Suppressor macrophage treated with lipopolysaccharide for 1 hour (primary cell): ENCODE measurements at places on chromosomes 3 and 15.
A peak's percentile ranks its signal among the peaks of the same experiment; 100 is the strongest.

- DNase-seq, result no peak
Measured at GRCh38 chr3:116966649-116967048, 257.1 kb downstream of the TUSC7 start.

DNA sequence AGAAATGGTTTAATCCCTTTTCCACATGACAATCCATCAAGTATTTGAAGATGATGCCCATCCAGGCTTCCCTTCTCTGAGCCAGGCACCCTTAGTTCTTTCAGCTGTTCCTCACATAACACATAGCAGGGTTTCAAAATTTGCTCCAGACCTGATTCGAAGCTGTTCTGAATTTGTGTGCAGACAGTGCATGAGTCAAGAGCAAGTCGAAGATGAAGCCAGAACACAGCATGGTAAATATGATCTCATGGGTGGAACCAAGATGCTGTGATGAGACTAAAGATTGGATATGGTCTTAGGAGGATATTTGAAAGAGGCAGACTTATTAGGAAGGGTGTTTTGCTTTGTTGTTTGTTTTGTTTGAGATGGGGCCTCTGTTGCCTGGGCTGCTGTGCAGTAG is 32.6 kb upstream of the PDE8A start:
- peak; percentile 23 for DNase-seq

- no peak for DNase-seq
Measured at GRCh38 chr15:80595396-80595795, 99.7 kb upstream of the ABHD17C start.

DNA sequence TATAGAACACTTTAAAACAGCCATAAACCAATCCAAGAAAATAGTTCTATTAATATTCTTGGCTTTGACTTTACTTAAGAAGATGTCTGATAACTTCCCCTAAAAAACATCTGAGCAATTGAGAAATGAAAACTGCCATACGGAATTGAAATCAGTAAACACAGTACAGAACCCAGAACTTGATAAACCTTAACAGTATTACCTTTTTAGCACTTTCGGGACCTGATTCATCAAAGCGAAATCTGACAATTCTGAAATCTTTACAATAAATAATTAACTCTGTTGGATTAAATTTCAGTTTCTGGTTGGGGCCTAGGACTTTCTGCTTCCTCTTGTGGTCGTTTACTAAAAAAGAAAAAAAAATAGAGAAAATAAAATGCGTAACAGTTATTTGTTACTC is 17.3 kb downstream of the MTMR10 start:
- peak; percentile 14 for DNase-seq

GRCh38 chr15:67468416-67468815 is 52.5 kb upstream of the C15orf61 start:
- DNase-seq, result no peak

DNA sequence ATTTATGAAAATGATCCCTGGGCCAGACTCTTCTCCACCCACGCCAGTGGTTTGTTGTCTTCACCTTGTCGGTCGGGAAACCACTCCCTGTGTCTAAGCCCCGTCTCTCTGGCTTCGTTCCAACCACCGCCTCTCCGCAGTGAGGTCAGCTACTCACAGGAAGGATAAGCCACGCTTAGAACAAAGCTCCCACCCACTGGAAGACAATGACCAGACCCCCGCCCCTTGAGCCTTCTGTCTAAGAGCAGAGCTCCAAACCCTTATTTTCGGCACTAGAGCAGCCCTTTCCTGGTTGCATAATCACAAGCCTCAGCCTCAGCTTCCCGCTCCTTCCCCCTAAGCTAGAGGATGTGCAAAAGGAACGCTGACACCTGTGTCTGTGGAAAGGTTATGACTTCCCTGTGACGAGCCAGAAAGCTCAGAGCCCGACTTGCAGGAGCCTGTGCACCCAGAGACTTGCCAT is 114.9 kb upstream of the MEF2A start:
- DNase-seq, result peak; percentile 69

DNA sequence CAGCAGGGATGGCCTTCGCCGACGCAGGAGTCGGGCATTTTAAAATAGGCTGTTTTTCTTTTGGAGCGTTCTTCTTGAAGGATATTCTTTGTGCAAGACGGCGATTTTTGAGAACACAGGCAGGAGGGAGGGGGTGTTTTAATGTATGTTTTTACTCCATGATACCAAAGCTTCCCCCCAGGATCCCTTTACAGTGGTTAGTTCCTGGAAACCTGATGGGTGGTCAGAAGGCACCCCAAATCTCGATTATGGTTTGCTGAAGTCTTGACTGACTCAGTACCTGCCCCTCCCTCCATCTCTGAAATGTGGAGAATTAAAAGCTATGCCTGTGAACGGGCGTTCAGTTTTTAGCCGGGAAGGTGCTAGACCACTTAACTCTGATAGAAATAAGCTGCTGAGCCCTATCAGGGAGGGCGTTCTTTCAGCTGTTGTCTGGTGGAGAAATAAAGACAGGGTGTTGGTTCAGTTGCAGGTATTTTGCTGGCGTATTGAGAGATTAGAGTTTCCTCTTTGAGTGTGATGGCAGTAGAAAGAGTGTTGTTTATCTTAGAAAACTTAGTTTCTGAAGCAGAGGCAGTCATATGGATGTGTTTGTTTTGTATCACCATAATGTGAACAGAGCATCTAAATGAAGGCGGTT is 3.4 kb downstream of the IGF1R start:
- DNase-seq, result no peak

DNA sequence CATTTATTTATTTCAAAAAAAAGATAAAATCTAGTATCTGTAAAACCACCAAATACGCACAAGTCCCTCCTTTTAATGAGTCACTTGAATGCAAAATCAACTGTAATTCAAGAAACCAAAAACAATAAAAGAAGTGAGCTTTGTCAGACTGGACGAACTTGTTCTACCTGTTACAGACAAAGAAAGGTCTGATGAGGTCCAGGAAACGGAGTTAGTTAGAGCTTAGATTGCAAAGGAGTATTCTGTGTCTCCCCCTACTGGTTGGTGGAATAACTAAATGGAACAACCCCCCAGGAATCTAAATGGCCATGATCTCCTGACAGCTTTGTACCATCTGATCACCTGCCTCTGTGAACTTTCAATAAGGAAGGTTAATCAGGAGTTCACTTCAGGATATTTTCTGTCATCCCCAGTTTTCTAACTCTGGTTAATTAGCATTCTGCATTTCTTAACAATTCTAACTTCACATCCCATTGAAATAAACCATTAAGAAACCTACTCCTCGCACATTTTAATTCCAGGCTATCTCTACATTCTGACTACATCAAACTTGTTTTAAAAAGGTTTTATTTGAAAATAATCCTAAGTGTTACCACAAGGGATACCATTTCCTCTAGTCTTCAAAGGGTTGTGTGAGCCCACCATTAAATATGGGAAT is 333.0 kb upstream of the SATB1 start:
- DNase-seq, result peak; percentile 83

- DNase-seq, result no peak
Measured at GRCh38 chr3:25151281-25151902, 276.7 kb upstream of the RARB start.

GRCh38 chr3:72185549-72186399 is 400.8 kb upstream of the PROK2 start:
- peak; percentile 75 for DNase-seq

DNA sequence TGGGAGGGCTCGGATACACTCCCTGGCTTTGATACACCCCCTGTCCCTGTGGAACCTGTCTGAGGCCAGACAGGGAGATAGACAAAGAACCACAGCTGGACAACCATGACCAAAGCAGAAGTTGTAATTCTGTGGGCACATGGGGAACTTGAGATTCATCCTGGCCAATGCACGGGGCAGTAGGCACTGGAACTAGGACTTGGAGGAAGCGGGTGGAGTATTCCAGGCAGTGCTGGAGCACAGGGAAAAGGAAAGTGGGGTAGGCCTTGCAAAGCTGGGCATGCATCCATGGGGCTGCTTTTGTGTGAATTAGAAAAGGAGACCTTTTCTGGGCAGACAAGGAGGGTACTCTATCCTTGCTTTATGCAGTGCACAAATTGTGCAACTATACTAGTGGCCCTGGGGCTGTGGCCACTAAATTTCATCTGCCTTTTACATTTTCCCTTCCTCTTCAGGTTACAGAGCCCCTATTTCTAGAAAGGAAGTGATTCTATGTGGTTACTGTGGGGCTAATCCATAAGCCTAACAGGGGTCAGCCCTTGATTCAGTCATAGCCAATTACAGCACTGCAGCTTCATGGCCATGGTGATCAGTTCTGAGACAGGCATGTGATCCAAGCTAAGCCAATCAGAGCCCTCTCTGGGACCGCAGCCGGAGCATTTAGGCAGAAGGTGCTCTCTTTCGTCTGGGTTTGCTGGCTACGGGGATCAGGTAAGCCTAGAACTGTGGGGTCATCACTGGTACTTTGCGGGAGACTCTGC is 21.0 kb downstream of the CRABP1 start:
- DNase-seq, result peak; percentile 61

DNA sequence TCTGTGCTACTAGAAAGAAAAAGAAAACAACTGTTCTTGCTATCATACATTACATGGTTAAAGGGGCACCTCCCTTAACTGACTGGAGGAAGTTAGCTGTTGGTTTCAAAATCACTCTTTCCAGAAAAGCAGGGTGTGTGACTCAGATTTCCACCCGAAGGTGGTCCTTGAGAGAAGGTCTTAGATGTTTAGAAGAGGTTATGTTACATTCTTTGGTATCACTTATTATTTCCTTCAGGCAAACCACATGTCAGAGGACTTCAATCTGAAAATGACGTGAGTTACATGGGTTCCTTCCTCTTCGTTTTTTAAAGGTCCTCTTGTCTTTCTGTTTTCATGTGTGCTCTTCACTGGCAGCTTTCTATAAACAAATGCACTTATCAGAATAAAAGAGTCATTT is 307.9 kb upstream of the CBLB start:
- DNase-seq, result peak; percentile 18

GRCh38 chr3:11634081-11634635 is 9.6 kb downstream of the VGLL4 start:
- no peak for DNase-seq

DNA sequence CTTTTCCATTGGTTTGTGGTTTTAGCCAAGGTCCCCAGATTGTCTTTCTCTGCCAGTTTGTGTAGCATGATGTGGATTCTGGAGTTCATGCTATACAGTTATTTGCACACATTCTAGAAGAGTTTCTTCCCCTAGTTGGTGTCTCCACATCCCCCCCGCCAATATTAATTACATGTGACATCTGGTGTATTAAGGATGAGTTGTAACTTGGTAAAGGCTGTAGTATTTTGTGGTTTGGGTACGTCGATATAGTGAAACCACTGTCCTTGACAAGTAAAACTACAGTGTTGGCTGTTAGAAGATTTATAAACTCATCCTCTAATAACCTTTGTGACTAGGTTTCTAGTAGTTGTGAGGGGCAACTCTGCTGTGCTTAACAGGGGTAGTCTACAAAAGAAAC is 23.7 kb upstream of the P4HTM start:
- DNase-seq, result no peak

DNA sequence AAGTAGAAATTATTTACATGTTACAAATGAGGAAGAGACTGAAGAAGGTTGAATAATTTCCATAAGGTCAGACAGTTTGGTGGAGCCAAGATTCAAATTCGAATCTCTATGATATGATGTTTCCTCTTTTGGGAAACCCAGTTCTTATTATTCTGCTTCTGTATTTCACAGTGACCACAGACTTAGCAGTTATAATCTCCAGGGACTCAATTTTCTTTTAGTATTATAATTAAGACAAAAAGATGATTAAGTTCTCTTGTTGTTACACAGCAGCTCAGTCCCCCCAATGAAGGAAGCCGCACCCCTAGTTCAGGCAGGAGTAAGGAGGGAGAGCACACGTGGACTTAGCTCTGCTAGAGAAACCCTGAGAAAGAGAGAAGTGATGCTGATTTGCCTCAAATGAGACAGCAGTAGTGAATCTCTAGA is 130.6 kb downstream of the CCNL1 start:
- DNase-seq, result peak; percentile 57

GRCh38 chr15:71325481-71325880 is 210.2 kb downstream of the THSD4 start:
- no peak for DNase-seq

GRCh38 chr3:160660902-160661301 is 16.1 kb upstream of the ARL14 start:
- DNase-seq, result no peak
